ENCODE measurements at places on chromosomes 5 and 9.

DNA sequence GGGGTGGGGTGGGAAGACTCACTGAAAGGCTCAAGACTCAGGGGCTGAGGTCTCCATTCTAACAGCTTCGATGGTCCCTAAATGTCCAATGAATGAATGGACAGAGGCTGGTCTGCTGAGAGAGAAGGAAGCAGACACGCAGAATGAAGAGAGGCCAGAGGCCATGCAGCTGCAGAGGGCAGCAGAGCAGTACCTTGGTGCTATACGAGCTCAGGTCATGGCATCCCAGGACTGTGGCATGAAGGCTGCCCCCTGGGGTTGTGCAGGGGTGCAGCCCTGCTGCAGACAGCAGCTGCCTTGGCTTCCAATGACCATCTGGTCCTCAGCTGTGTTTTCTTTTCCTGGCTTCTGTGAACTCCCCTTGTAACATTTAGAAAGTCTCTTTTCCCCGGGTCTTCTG, 15.2 kb upstream of the CORO2A start:
- DNase-seq: no peak

DNA sequence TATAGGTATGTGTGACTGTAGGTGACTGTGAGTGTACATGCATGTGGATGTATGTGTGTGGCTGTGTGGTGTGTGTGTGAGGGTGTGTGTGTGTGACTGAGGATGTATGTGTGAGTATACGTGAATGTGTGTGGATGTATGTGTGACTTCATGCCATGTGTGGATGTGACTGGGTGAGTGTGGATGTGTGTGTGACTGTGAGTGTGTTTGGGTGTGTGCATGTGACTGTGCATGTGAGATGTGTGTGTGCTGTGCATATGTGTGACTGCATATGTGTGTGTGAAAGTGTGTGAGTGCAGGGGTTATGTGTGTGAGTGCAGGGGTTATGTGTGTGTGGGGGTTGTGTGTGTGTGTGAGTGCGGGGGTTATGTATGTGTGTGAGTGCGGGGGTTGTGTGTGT, 42.3 kb downstream of the RXRA start:
- no peak for DNase-seq

GRCh38 chr9:96399325-96399633, 15.8 kb upstream of the SLC35D2 start:
- no peak for DNase-seq

DNA sequence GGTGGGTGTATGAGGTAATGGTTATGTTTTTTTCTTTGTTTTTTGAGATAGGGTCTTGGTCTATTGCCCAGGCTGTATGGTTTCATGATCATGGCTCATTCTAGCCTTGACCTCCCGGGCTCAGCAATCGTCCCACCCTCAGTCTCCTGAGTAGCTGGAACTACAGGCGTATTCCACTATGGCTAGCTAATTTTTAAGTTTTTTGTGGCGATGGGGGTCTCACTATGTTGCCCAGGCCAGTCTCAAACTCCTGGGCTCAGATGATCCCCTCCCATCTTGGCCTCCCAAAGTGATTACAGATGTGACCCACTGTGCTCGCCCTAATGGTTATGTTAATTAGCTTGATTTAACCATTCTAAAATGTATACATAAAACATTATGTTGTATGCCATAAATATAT, 5.6 kb downstream of the CNTLN start:
- no peak for DNase-seq

DNA sequence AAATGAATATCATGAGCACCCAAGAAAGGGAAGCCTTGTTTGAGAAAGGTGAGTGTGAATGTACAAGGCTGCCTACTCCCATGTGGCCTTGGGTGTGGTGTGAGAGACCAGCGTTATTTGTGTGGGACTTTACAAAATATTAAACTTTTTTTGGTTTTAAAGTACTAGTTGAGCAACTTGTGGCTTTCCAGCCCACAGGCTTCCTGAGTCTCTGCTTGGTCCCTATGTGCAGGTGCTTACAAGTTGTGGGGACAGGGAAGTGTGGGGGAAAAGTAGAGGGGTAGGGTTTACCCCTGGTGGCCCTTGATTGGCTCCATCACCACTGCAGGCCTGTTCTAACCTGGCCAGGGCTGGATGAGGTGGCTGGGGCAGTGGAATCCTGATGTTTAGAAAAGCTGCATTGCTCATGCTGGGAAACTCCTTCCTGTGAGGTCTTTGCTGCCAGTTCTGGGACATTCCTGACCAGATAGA, 19.7 kb downstream of the PTTG1 start:
- peak; percentile 31 for DNase-seq

- DNase-seq: no peak
Measured at GRCh38 chr5:168234133-168234532, 57.3 kb upstream of the WWC1 start.

DNA sequence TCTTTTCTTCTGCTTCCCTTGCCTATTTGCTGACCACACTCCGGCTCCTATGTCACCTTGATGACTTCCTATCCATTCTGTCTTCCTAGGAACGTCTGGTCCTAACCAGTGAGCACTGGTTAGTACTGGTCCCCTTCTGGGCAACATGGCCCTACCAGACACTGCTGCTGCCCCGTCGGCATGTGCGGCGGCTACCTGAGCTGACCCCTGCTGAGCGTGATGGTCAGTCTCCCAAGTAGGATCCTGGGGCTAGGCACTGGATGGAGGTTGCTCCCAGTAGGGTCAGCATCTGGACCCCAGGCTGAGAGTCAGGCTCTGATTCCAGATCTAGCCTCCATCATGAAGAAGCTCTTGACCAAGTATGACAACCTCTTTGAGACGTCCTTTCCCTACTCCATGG, 2.2 kb downstream of the GALT start:
- no peak for DNase-seq

- DNase-seq: no peak
Measured at GRCh38 chr9:98316445-98317133, 61.1 kb upstream of the TBC1D2 start.

DNA sequence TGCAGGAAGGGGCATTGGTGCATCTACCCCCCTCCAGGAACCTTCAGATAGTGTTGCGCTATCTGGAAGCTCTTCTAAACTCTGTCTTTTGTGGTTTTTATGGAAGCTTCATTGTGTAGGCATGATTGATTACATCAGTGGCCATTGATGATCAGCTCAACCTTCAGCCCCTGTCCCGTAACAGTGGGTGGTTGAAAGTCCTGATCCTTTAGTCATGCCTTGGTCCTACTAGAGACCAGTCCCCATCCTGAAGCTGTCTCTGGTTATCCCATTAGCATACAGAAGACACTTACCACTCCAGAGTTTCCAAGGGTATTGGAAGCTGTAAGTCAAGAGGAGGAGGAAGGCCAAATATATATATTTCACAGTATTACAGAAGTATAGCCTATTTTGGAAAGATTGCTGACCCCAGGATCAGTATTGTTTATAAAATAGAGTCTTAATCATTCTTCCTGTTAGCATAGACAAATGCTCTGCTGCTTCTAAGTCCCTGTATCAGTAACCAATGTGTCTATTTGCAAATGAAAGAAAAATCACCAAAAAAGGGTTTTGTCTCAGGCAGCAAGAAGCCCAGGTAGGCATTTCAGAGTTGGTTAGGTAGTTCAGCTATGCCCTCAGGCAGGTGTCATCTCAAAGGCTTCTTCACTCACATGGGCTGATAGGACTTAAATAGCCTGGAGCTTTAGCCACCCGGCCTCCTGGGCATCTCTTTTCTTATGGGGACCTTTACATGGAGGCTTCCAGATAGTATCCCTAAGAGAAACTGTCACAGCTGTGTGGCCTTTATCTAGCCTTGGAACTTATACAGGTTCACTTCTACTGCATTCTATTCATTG, 41.6 kb downstream of the SPIN1 start:
- peak; percentile 36 for DNase-seq

GRCh38 chr5:147223948-147224791, 10.7 kb upstream of the STK32A start:
- DNase-seq: peak; percentile 48

DNA sequence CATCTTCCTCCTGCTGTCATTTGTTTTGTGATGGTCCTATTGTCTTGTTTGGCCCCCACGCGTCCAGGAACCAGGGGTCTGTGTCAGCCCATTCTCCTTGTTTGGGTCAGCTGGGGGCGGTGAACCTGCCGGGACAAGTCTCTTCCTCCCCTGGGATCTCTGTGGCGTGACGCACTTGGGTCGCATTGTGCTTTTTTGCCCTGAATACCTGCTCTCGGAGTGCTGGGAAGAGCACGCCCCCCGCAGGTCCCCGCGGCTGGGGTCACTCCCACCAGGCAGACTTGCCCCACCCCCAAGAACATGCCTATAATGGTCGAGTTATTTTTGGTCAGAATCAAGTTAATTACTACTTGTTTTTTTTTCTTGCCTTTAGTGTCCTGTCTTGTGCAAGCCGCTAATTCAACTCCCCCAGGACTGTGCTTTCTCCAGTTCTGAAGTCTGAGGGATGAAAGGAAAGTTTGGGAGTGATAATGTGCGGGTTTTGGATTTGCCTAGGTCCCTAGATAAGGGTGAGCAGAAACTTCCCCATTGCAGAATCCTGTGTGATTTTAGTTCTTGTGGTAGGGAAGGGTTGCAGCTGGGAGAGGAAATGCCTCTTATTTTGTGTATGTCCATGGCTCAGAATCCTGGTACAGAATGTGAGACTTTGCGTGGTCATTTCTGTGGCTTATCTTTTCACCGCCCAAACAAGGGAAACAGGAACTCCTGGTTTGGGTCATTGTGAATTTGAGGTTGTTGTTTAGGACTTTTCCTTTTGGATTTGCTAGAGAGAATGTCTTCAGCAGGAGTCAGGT, 789 bp downstream of the ACER2 start:
- DNase-seq: no peak

DNA sequence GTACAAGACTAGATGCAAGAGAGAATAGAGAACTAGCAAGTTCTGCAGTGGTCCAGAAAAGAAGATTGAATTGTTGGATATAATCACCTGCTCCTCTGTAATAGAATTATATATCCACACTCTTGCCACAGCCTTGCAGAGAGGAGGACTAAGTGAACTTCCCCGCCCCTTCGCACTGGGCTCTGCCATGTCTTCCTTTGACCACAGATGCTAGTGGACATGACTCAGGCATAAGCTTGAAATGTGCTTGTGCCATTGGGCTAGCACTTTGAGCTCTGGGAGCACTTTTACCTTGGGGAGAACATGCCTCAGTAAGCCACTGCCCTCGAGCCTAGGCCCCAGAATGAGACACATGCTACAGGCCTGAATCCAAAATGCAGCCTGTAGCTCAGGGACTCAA, 113.5 kb upstream of the RASA1 start:
- no peak for DNase-seq

Measured in iris pigment epithelial cell (primary cell).